ENCODE measurements at places on chromosomes 4 and X. TPM values are rescaled to one million over a fixed set of nuclear protein-coding genes. Genes with fewer than 3 reads are reported as not detected.

FAM53A gene
- total RNA-seq = 7.3 TPM

KCNIP4 gene
- total RNA-seq = not detected

RNF150 gene
- total RNA-seq = 28.7 TPM

GRCh38 chr4:64465263-64465662, 56.0 kb upstream of the TECRL start:
- no peaks in the 10 kb centered on the region for H3K36me3 ChIP-seq
- H3K4me1 ChIP-seq = no peaks in the 10 kb centered on the region
- no peaks in the 10 kb centered on the region for H3K27me3 ChIP-seq
- H3K27ac ChIP-seq = no peak overlapping the region
- H3K4me3 ChIP-seq = no peak overlapping the region

- no peak overlapping the region for H3K27ac ChIP-seq
- H3K4me1 ChIP-seq = no peaks in the 10 kb centered on the region
- H3K36me3 ChIP-seq = no peaks in the 10 kb centered on the region
- peaks cover 12% of the 10 kb centered on the region for H3K27me3 ChIP-seq
Observed at GRCh38 chr4:14767142-14767541, 235.1 kb upstream of the CPEB2 start.

DNA sequence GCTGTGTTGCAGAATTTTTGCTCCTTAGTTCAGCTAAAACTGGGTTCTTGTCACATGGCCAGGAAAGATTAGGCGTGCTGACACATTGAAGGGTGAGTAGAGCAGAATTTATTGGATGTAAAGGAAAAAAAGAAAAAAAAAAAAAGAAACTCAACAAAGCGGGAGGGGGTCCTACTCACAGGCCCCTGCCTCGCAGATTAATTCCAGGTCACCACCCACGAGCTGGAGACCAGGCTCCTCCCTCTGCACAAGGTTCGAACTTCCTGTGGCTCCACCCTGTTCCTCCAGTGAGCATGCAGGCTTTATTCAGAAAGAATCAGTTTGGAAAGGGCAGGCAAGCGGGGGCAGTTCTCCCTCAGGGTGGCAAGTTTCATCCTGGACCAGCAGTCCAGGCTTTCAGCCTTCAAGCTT, 17.1 kb downstream of the MGST2 start:
- H3K36me3 ChIP-seq = peaks cover 23% of the 10 kb centered on the region
- H3K27ac ChIP-seq = no peak overlapping the region
- DNase-seq = no peak
- H3K4me3 ChIP-seq = no peak overlapping the region

DNA sequence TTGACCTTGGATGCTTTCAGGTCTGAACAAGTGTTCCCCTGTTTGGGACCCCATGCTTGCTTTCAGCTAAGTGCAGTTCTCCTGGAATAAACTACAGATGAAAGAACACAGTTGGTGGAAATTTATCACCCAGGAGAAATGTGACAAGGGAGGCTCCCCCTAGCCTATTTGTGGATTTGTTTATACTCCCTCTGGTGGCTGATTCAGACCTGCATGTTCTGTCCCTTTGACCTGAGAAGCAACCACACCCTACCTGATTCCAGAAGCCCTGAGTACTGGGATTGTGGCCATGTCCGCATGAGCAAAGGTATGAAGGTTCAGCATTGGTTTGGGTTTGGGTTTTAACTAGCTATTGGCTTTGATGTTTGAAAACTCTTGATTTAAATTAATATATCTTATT, 440.9 kb downstream of the MID1IP1 start:
- H3K27ac ChIP-seq = no peak overlapping the region
- H3K27me3 ChIP-seq = peaks cover 2% of the 10 kb centered on the region
- no peaks in the 10 kb centered on the region for H3K4me1 ChIP-seq
- DNase-seq = no peak

DNA sequence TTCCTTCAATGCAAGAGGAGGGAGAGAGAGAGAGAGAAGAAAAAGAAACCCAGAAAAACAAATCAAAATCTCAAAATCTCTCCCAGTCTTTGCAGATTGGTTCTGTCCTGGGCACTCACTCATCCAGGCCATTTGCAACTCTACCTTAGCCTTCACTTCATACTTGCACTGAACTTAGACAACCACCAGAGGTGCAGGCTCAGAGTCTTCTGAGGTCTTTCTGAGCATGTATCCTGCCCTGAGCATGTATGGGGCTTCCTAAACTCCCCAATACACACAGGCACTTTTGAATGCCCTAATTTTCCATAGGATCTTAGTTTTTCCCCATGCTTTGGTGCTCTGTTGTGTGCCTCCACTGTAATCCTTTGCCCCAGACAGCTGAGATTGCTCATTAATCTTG, 2.9 kb downstream of the CFI start:
- peaks cover 7% of the 10 kb centered on the region for H3K36me3 ChIP-seq
- peaks cover 4% of the 10 kb centered on the region for H3K4me1 ChIP-seq
- H3K27ac ChIP-seq = no peak overlapping the region
- no peak overlapping the region for H3K4me3 ChIP-seq

DNA sequence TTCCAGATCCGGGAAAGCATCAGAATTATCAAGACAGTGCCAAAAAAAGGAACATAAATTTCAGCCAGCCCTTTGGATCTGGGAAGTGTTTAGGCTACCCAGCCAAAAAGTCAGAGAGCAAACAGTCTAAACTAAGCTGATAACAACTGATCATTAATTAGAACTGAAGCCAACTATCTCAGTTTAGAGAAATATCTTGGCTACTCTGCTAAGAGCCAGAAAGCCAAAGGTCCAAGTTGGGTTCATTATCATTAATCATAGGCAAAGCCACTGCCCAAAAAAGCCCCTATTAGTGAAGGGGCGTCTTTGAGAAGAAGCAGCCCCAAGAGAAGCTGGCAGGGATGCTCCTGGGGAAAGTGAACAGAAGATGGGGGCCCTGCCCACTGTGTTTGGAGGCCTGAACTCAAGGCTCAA, 37.0 kb upstream of the SHISA3 start:
- H3K36me3 ChIP-seq = no peaks in the 10 kb centered on the region
- no peak overlapping the region for H3K27ac ChIP-seq
- H3K27me3 ChIP-seq = peaks cover 62% of the 10 kb centered on the region
- no peak overlapping the region for H3K4me3 ChIP-seq

- H3K4me3 ChIP-seq = peak overlapping the region; percentile 70
- no peak for DNase-seq
- no peak overlapping the region for H3K27ac ChIP-seq
Observed at GRCh38 chrX:45186643-45187026, 14.0 kb downstream of the DIPK2B start.

DNA sequence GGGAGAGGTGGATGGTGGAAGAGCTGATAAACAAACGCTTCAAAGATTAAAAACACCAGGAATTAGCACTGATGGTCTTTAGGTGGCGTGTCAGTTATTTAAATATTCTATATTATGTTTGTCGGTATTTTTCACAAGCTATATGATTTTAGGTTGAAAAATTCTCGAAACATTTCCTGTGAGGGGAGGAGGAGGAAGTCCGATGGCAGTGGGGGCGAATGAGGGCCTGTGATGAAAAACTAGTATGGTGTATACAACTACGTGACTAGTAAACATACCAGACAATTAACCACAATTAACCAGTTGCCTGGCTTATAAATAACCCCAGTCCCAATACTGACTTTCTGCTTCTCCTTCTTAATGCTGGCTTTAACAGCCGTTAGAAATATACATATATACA, 595 bp upstream of the NAP1L2 start:
- peak overlapping the region; percentile 71 for H3K4me3 ChIP-seq
- no peaks in the 10 kb centered on the region for H3K36me3 ChIP-seq
- H3K27ac ChIP-seq = no peak overlapping the region
- peaks cover 7% of the 10 kb centered on the region for H3K27me3 ChIP-seq
- no peak for DNase-seq

DNA sequence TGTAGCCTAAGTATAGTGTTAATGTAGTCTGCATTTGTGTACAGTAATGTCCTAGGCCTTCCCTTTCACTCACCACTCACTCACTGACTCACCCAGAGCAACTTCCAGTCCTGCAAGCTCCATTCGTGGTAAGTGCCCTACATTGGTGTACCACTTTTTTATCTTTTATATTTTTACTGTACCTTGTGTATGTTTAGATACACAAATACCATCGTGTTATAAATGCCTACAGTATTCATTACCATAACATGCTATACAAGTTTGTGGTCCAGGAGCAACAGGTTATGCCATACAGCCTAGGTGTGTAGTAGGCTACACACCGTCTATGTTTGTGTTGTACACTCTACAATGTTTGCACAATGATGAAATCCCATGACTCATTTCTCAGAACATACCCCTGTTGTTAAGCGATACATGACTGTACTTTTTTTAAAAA, 15.4 kb downstream of the TSPAN5 start:
- no peak overlapping the region for H3K4me3 ChIP-seq
- peak overlapping the region; percentile 65 for H3K27ac ChIP-seq
- no peaks in the 10 kb centered on the region for H3K36me3 ChIP-seq
- no peaks in the 10 kb centered on the region for H3K27me3 ChIP-seq
- peaks cover 74% of the 10 kb centered on the region for H3K4me1 ChIP-seq

DNA sequence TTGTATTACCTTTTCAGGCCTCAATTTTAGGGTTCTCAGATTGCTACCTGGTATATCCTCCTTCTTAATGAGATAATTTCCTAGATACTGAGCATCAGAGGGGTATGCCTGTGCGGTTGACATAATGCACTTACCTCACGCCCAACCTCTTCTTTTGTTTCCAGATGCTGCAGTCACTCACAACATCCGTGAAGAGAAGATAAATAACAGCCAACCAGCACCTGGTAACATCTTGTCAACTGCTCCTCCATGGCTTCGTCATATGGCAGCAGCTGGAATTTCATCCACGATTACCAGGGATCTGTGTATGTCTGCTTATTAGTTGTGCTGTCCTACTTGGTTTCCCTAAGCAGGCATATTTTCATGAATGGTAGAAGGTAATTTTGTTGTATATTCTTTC, 16.7 kb downstream of the SAGE1 start:
- H3K27me3 ChIP-seq = no peaks in the 10 kb centered on the region
- DNase-seq = no peak
- H3K4me1 ChIP-seq = no peaks in the 10 kb centered on the region
- H3K4me3 ChIP-seq = no peak overlapping the region

DNA sequence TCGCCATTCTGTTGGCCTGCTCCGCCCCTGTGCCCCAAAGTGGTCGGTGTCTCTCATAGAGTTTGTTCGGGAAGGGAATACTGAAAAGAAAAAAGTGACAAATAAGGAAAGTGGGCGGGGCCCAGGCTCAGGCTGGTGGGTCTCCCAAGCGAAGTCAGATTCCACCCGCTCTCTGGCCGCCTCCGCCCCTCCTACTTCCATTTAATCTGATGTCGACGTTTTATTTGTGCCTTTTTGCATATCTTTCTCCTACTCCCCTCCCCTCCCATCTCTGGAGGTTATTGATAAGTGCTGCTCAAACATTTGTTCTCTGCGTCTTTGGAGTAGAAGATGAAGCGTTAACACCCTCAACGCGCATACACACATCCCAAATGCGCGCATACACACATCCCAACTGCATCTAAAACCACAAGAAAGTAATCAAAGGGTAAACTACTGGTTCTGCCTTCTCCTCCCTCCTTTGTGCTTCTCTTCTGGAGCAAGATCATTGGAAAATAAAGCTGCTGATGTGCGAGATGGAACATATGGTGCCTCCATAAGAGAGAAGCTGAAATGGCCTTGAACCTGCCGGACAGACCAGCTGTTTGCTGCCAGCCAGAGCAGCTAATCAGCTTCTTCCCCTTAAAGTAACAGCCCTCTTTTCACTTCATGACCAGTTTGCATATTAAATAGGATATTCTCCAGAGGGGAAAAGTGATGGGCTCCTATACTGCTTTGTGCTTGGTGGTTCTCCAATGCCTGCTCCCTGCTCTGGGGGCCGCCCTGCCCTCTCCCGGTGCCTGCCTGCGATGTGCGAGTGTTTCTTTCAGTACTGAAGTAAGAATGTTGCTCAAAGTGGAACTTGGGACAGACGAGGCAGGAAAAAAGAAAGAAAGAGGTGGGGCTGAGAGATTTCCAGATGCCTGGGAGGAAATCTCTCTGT, 3.1 kb downstream of the MAMLD1 start:
- H3K36me3 ChIP-seq = no peaks in the 10 kb centered on the region
- H3K27ac ChIP-seq = peak overlapping the region; percentile 91
- peak overlapping the region; percentile 79 for H3K4me3 ChIP-seq
- H3K27me3 ChIP-seq = no peaks in the 10 kb centered on the region
- no peak for DNase-seq
- H3K4me1 ChIP-seq = peaks cover 20% of the 10 kb centered on the region

Measured in chondrocyte (in vitro differentiated cells).